ENCODE measurements at places on chromosomes 2 and 18.

GRCh38 chr2:3128786-3129185 is 248.8 kb downstream of the EIPR1 start:
- DNase-seq = no peak

GRCh38 chr2:96261328-96262003 is 4.3 kb downstream of the TMEM127 start:
- DNase-seq = no peak

- no peak for DNase-seq
Measured at GRCh38 chr2:235866373-235866772, 301.8 kb downstream of the GBX2 start.

DNA sequence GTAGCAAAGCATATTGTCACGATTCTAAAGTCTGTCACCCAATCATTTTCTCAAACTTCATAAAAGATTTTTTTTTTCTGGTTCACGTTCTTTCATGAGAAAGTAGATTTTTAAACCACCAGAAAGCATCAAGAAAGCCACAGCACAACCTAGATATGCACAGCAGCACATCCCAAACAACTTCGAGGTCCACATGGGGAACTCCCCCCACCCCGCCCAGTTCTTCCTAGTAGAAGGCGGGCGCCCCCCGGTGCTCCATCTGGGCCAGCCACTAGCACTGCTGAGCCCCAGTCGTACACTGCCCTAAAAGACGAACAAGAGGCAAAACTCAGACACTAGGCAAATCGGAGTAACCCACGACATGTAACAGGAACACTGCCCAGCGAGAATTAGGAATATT is 15.5 kb downstream of the HDLBP start:
- DNase-seq = no peak

- no peak for DNase-seq
Measured at GRCh38 chr2:202007015-202007982, 26.4 kb upstream of the FZD7 start.

- no peak for DNase-seq
Measured at GRCh38 chr2:199588054-199588453, 130.3 kb upstream of the SATB2 start.

- no peak for DNase-seq
Measured at GRCh38 chr2:105886029-105886454, 141.3 kb downstream of the NCK2 start.

- DNase-seq = no peak
Measured at GRCh38 chr2:224038049-224038829, 847 bp downstream of the SERPINE2 start.
